Activated CD4-positive, CD25-positive, alpha-beta regulatory T cell (primary cell): ENCODE measurements at places on chromosomes 5 and 9.

GRCh38 chr5:63923914-63924313 is 38.3 kb downstream of the HTR1A start:
- DNase-seq, result no peak

GRCh38 chr9:112705768-112706427 is 12.0 kb downstream of the INIP start:
- no peak for DNase-seq

GRCh38 chr5:174505621-174506020 is 218.8 kb upstream of the MSX2 start:
- no peak for DNase-seq

- no peak for DNase-seq
Measured at GRCh38 chr5:154335065-154335448, 110.7 kb upstream of the SAP30L start.

GRCh38 chr5:152412129-152412528 is 7.0 kb upstream of the NMUR2 start:
- no peak for DNase-seq

- no peak for DNase-seq
Measured at GRCh38 chr5:58993461-58993860, 410.6 kb downstream of the RAB3C start.

- DNase-seq, result no peak
Measured at GRCh38 chr9:133734590-133735414, 3.4 kb downstream of the SARDH start.

GRCh38 chr5:35458824-35459207 is 158.8 kb upstream of the SPEF2 start:
- no peak for DNase-seq

- no peak for DNase-seq
Measured at GRCh38 chr9:108885643-108886348, 23.7 kb downstream of the ACTL7A start.

GRCh38 chr5:143562935-143563334 is 159.4 kb upstream of the NR3C1 start:
- no peak for DNase-seq

GRCh38 chr5:35430381-35431162 is 187.1 kb upstream of the SPEF2 start:
- DNase-seq, result no peak

DNA sequence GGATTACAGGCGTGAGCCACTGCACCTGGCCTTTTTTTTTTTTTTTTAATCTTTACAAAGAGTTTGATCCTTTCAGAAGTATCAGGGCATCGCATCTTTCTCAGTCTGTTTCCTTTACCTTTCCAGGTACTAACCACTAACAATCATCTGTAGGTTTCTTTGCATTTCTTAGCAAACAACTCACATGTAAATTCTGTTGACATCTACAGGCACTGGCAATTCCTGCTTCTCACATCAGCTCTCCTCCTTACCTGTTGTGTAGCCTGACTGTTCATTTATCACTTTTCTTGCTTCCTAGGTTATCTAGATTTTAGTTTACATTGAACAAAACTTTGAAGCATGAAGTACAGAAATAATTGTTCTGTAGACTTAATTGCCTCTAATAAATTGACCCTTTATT is 27.5 kb upstream of the VPS13A start:
- no peak for DNase-seq

DNA sequence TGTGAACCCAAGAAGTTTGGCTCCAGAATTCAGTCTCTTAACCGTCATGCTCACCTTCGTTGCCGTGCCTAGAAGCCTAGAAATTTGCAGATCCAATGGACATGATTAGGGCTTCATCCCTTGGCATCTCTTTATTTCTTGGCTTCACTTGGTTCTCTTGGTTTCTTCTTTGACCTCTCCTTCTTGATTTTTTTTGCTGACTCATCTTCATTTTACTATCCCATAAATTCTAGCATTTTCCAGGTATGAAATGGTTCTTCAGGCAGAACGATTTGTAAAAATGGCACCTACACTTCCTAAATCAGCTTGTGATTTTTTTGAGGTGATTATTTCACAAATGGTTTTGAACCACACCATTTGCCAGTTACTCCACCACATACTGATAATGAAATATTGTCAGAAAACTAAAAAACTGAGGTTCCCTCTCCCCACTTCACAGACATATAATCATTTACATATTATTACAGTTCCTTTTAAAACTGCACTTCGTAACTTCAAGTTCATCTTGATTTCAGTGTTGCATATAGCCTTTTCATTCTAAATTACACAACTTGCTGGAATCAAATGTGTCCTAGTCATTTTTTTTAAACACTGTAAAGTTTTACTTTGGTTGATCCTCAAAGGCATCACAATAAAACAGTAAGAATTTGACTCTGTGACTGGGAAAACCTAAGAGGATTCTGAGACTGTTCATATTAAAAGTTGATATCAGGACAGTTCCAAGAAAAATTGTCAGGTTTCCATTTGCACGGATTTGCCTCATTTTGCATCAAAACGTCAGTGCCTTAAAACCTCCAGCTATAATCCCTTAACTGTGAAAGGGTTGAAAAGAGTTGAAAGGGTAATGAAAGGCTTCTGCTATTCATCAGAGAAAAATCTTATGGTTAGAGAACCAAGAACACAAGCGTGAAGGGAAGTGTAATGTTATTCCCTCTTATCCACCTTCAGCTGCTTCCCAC is 8.9 kb upstream of the NREP start:
- no peak for DNase-seq

DNA sequence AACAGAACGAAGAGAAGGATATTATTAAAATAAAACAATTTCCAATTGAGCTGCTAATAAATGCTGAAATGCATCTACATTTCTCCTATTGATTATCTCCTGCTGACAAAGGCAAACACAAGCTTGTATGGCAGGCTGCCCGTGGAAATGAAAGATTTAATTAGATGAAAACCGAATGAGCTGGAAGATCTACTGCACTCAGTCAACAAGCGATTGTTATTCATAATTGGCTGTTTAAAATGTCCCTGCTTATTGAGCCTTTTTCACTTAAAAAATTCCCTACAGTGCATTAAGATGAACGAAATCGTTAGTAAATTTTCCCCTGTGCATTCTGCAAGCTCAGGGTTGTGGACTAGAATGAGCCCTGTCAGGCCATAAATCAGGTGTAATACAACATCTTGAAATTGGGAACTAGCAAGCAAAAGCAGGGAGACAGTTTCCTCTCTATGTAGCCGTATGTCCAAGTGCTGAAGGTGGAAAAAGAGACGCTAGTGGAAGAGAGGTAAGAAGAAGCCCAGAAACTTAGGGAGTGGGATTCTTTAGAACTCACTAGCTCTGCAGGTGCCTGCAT is 28.5 kb upstream of the KIF4B start:
- DNase-seq, result no peak

DNA sequence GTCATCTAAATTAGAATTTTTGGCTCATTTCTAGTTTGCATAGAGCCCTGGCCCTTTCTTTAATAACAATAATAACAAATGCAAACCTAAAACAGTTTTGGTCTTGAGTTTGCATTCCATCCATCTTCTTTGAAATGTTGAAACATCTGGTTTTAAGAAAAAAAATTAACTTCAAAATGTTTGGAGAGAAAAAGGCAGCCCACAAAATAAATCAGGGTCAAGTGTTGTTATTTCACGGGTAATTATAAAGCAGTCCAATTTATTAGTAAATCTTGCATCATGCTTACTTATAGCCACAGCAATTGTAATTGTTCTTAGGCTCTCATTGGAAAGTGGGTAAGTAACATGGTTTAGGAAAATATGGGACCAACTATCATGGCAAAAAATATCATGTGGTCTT is 247.0 kb upstream of the MEF2C start:
- no peak for DNase-seq

DNA sequence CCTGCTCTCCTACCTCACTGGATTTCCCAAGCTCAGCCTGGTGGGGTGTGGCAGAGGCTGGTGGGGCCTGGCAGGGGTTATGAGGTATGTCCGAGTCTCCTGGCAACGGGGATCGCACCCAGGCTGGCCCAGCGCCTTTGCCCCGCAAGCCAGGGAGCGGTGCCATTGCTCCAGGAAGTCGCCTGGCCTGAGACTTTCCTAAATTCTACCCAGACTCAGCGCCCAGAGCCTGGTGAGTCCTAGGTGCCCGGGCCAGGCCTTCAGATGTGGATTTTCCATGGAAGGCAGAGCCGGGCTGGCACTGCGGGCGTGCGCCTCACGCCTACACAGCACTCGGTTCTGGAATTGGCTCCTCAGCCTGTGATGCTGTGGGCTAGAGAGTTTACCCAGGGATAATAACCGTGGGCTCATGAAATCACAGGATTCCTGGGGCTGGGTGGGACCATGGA is 155.4 kb upstream of the COL5A1 start:
- no peak for DNase-seq

DNA sequence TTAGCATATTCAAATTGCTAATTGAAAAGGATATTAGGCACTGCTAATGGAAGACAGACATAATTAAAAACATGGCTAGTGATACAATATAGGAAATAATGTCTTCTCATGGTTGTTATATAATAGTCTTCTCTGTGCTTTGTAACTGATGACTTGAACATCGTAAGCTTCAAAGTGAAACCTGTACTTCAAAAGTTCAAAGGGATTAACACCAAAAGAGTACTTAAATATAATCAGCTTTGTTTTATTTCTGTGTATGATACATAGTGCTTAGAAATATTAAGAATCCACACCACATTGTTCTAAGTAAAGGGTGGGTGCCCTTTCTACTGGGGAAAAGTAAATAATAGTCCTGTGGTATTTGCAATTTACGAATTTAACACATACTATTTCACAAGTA is 75.4 kb upstream of the ITGA1 start:
- no peak for DNase-seq

DNA sequence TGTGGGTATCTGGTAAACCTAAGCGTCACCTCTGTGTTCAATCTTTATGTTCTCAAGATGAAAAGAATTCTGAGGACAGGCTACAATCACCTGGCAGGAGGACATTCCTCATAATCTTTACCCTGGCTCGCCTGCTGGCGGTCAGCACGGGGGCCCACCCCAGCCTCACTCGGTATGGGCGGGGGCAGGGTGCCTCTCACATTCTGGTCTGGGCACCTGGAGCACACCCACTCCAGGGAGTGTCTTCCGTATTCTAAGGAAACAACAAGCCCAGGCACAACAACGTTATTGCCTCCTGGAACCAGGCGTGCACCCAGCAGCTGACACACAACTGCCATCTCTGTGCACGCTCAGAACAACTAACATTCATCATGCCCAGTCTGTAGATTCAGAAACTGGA is 179.8 kb downstream of the ROR2 start:
- no peak for DNase-seq

- no peak for DNase-seq
Measured at GRCh38 chr5:77995793-77996409, 219.8 kb upstream of the TBCA start.
